ENCODE measurements at places on chromosomes 12 and 14. TPM values are rescaled to one million over a fixed set of nuclear protein-coding genes. Genes with fewer than 3 reads are reported as not detected.

SYNDIG1L gene
- 0.27 TPM for total RNA-seq

DNA sequence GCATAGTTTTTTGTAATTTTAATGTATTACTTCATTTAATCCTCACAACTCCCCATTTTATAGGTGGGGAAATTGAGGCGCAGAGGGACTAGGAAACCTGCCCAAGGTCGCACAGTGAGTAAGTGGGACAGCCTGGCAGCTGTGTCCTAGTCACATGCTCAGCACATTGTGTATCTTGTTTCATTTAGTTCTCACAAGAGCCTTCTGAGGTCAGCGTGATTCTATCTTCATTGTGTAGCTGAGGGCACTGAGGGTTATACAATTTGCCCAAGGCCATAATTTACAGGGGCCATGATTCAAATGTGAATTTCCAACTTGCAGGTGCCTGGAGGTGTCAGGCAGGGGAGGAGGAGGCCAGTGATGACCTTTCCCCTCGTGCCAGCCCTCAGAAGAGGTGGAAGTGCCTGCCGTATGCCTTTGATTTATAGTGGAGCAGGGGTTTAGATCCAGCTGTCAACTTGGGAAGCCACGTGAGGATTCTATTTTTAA is 30.3 kb upstream of the SMOC1 start:
- no peak for ATAC-seq

DNA sequence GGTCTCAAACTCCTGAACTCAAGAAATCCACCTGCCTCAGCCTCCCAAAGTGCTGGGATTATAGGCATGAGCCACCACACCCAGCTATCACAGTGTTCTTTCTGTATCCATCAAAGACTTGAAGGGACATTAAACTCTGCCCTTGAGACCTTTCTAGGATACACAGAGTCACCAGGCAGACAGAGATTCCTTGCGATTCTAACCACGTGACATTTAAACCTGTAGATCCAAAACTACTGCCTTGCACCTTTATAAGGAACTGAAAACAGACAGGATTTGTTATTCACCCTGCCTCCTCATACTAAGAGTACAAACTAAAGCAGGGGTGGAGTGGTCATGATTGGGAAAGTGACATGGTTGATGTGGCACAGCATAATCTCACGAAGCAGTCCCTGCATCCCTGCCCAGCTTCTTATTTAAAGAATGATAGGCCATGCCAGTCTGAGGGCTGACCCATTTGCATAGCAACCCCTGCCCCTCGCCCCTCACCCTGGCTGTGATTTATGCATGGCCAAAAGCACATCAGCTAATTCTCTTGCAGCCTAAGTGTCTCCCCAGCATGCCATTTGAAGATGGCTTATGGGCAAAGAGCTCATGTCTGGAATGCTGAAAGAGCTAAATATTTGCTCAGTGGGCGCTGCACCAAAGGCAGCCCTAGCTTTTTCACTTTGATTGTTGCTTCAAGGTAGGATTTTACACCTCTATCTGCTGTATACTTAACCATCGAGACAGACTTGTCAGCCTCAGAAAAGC is 43.2 kb upstream of the MYBPC1 start:
- ATAC-seq: no peak

GRCh38 chr12:4915752-4916151 is 6.0 kb downstream of the KCNA1 start:
- ATAC-seq: no peak

GRCh38 chr12:93980711-93981110 is 167.7 kb upstream of the PLXNC1 start:
- no peak for ATAC-seq

DNA sequence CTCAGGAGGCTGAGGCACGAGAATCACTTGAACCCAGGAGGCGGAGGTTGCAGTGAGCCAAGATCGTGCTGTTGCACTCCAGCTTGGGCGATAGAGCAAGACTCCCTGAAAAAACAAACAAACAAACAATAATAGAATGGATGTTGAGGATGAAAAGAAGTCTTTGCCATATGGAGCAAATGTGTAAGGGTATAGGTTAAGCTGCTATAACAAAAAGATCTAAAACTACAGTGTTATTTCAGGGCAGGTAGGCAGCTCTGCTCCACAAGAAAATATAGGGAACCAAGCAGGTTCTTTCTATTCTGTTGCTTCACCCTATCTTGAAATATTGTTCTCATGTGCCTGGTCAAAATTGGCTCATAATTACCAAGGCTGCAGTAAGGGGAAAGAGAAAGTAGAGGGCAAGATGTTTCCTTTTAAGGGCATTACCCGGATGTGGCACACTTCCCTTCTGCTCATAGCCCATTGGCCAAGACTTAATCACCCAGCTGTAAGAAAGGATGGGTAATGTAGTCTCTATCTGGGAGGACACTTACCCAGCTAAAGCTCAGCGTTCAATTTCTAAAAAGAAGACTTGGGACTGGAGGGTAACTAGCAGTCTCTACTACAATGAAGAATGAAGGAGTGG is 23.5 kb downstream of the SDSL start:
- ATAC-seq: no peak

DNA sequence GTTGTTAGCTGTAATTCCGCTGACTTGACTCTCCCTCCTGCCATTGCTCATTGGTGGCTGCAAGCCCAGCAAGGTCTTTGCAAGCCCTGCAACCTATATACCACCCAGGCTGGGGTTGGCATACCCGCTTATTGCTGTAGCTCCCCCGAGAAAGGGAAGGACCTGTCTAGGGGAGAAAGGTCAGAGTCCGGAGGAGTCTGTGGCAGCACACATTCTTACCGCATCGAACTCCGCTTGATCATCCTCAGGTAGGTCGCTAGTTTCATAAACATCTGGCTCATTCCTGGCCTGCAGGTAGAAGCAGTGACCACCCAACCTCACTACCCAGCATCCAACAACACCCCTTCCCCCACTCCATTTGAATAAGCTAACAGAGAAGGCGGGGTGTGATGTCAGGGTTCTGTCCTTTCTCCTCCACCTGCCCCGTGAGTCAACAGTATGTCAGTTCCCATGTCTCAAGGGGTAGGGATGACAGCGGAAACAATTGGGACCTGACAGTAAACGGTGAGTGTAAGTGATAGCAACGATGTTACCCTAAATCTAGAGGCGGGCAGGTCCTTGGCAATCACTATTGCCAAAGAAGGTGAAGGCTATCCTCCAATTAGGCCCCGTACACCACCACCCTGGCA is 1.1 kb downstream of the DCTN2 start:
- ATAC-seq: no peak

DNA sequence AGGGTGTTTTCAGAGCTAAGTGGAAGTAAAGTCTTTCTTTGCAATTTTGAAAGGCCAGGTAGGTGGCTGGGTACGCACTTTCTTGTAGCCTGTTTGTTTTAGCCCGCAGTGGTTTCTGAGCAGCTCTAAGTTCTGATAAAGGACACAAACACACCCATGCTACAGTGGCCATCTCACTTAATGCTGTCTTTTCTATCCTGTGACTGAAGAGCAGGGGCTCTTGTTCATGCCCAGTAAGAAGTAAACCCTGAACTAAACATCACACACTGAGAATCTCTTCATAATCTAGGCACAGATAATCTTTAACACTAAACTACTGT is 427.2 kb downstream of the RAD51B start:
- ATAC-seq: no peak

NYNRIN gene
- 9.3 TPM for total RNA-seq

CLEC4D gene
- total RNA-seq: 1.0 TPM

GRCh38 chr12:38367506-38367905 is 50.9 kb downstream of the ALG10B start:
- no peak for ATAC-seq

GLT1D1 gene
- 0.47 TPM for total RNA-seq

DNA sequence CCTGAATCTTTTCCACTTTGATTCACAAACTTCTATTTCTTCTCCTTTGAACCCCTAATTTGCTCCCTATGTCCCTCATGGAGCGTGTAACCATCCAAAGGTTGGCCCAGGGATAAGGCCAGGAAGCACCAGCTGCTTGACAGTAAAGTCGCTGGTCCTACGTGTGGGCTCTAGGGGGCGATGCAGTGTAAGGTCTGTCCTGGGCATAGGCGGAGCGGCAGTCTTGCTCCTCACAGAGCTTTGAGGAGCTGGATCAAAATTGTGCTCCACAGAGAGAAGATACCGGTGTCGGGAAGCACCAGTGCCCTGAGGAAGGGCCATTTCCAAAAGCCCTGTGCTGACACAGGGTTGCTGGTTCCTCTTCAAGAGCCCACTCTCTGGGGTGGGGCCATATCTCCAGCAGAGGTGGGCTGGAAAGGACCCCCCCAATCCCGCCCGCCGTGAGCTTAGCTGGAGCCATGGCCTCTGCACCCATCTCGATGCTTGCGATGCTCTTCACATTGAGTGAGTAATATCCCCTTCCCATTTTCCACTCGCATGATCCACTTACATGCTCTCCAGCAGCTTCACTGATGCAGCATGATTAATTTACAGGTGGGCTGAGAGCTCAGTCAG is 49.9 kb upstream of the OR4E1 start:
- ATAC-seq: no peak

GRCh38 chr12:45289245-45290215 is 73.6 kb downstream of the ANO6 start:
- no peak for ATAC-seq

GDF3 gene
- total RNA-seq: not detected

DNA sequence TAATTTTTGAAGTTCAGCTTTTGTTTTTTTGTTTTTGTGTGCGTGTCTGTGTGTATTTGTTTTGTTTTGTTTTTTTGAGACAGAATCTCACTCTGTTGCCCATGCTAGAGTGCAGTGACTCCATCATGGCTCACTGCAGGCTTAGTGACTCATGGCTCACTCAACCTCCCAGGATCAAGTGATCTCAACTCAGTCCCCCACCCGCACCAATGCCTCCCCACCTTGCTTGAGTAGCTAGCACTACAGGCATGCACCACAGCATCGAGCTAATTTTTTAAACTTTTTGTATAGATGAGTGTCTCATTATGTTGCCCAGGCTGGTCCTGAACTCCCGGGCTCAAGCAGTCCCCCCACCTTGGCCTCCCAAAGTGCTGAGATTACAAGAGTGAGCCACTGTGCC is 981.4 kb downstream of the BCL11B start:
- ATAC-seq: no peak

ZDHHC22 gene
- total RNA-seq: 0.12 TPM

KCNA5 gene
- total RNA-seq: 2.3 TPM

GRCh38 chr12:121494093-121494787 is 86.6 kb downstream of the KDM2B start:
- ATAC-seq: no peak

- no peak for ATAC-seq
Observed at GRCh38 chr12:7131502-7131866, 1.3 kb downstream of the CLSTN3 start.

GRCh38 chr14:28756269-28756883 is 10.2 kb upstream of the FOXG1 start:
- no peak for ATAC-seq

GRCh38 chr12:101878243-101878821 is 952 bp downstream of the DRAM1 start:
- ATAC-seq: no peak

DNA sequence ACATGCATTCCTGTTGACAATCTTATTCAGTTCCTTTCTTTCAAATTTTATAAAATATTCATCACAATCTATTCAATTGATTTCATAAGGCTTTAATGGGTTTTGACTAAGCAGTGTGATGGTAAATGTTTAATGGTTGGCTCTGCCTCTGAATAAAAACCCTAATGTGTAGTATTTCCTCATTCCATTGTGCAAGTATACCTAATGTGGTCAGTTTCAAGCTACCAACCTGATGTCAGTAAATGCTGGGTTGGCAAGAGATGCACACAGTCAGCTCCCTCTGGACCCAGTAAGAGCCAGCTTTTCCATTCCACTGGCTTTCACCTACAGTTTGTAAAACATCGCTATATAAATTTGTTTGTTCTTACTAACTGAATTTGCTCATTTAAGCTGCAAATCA is 53.9 kb downstream of the METTL25 start:
- ATAC-seq: no peak

CAPZA3 gene
- not detected for total RNA-seq

BLOC1S1 gene
- total RNA-seq: 187 TPM

DNA sequence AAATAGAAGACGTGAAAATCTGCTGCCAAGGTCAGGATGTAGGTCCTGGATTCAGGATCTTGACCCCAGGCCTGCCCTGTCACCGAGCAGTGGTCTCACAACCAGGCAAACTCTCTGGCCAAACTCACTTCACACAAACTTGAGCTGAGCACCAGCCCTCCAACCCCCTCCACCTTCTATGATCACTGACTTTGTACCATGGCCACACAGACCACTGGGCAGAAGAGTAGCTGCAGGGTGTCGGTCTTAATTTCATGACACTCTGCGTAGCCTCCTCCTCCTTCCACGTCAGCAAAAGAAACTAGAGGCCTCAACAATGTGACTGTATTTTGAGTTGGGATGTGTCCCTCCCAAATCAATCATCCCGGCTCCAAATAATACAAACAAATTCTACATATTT is 7.2 kb upstream of the TBX3 start:
- ATAC-seq: no peak

DNA sequence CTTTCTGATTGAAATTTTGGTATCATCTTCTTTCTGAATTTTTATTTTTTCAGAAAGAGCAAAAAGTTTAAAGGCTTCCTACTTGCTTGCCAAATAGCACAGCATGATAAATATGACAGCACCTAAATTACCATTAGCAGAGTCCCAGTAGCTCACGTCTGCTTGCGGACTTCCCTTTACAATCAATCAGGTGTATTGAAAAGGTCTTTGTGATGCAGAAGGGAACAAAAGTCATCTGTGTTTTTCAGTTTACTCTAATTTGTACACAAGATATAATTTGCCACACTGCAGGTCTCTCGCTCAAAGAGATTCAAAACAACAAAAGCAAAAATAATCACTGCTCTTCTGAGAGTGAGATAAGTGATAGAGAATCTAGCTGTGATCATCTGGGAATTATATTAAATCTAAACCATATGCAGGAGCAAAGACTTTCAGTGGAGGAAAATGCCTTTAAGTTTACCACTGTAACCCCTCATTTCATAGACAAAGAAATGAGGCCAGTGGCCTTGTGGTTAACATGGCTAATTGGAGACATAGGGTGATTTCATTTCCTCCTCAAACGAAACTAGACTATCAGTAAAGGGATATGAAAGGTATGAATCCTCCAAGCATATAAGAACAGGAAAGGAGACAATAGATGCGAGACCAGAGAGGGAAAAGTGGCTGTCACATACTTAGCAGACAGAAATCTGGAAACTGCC is 240.8 kb upstream of the TMPO start:
- ATAC-seq: no peak

BMP4 gene
- total RNA-seq: 81.2 TPM

- ATAC-seq: peak; percentile 3
Observed at GRCh38 chr14:90491911-90492531, 95.2 kb downstream of the CALM1 start.

PPP1R3E gene
- total RNA-seq: 4.4 TPM

DNA sequence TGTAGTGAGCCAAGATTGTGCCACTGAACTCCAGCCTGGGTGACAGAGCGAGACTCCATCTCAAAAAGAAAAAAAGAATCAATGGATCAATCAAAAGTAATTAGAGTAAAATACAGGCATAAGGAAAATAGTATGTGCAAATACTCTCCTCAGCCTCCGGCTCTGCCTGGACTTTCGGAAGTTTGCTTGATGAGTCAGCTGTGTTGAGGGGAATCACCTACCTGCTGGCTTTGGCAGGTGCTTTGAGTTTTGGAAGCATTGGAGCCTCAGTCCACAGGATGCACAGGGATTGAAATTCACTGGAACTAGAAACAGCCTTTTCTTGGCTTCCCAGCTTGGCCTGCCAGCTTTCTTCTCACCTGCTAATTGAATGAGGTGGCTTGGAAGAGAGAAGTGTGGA is 268.2 kb downstream of the PCNX1 start:
- no peak for ATAC-seq

- ATAC-seq: no peak
Observed at GRCh38 chr14:77436042-77436441, 12.7 kb upstream of the NOXRED1 start.

IKZF4 gene
- 5.8 TPM for total RNA-seq
